GDM1 (cell line): ENCODE measurements at places on chromosomes 6 and 20.

GRCh38 chr20:53513168-53513488 lies 80.5 kb downstream of the ZNF217 start:
- DNase-seq: no peak

DNA sequence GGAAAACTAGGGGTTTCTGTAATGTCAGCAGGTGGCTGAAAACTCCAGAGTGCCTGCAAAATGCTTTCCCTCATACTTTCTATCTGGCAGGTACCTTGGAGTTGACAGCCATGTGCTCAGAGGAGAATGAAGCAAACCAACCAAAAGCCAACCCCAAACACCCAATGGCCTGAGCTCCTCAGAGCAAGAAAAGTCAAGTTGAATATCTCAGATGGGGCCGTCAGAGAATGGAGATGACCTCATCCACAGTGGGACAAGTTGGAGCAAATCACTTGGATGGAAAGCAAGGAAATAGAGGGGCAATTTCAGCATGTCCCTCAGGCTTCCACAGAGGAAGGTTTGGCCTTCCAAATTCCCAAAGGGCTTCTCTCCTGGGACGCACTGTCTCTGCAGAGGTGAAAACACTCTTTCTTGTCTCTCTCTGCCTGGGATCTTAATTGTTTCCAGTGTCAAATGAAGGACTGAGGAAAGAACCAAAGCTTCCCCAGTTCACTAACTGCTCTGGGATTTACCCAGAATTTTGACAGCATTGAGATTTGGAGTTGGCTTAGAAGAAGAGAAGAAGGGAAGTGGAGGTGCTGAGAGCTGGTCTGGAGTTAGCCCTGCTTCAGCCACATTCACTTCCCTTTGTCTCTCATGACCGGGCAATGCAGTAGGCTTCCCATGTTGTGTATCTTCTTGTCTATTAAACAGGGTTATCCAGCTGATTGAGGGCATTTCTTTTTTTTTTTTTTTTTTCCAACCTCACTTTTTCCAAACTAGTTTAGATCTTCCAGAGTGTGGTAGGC lies 42.2 kb downstream of the PRND start:
- no peak for DNase-seq

- no peak for DNase-seq
These were observed 603.5 kb upstream of the CITED2 start for GRCh38 chr6:139977887-139978332.

GRCh38 chr6:20236909-20237600 lies 24.8 kb upstream of the MBOAT1 start:
- DNase-seq: no peak

- peak; percentile 64 for DNase-seq
These were observed 14.0 kb upstream of the GMPR start for GRCh38 chr6:16224409-16224808.

- no peak for DNase-seq
These were observed 24.3 kb upstream of the ZNF217 start for GRCh38 chr20:53617791-53618489.

GRCh38 chr20:8168785-8169288 lies 36.8 kb downstream of the PLCB1 start:
- no peak for DNase-seq

GRCh38 chr6:145734486-145735355 lies 599 bp downstream of the EPM2A start:
- peak; percentile 87 for DNase-seq

DNA sequence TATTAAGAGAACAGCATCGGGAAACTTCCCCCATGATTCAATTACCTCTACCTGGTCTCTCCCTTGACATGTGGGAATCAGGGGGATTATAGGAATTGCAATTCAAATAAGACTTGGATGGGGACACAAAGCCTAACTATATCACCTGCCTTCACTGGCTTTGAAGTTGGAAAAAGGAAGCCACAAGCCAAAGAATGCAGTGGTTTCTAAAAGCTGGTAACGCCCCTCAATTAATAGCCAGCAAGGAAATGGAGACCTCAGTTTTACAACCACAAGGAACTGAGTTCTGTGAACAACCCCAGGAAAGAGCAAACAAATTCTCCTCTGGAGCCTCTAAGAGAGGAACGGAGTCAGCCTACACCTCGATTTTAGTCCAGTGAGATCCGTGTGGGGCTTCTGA lies 244.1 kb downstream of the TFAP2A start:
- no peak for DNase-seq

DNA sequence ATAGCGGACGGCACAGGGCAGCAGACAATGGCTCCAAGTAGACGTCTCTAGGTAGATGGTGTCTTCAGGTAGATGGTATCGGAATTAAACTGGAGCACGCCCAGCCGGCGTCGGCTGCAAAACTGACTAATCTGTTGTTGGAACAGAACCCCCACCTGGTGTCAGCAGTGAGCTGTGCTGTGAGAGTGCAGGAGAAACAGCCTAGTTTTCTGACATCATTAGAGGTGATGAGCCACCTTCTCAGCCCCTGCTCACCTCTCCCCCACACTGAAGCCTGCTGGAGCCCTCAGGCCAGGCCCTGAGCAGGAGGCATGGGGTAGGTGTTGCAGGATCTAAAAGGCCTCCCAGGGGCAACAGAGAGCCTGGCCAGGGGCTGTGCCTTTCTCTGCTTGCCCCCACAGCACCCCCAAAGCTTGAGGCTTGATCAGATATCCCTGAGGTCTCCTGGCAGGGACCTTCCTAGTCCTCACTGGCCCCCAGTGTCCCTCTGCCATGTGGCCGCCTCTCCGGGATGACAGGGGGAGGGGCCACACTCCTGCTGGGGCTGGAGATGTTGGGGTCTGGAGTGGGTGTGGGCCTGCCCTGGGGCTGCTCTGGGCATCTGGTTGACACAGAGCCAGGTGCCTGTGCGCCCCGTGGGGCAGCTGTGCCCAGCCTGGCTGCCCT lies 6.9 kb upstream of the HELZ2 start:
- DNase-seq: peak; percentile 54

DNA sequence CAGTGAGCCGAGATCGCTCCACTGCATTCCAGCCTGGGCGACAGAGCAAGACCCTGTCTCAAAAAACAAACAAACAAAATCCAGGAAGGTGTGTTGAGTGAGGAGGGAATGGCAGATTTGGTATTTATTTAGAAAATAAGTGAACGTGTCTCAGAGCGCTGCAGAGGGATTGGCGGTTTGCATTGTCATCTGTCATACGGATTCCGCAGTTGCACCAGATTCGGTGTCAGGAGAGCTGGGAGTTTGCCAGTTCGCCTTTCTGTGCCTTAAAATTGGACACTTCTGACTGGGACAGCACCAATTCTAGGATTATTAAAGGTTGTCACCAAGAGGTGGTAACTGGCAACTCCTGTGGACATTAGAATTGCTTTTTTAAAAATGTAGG lies 912 bp downstream of the SNRNP48 start:
- no peak for DNase-seq

DNA sequence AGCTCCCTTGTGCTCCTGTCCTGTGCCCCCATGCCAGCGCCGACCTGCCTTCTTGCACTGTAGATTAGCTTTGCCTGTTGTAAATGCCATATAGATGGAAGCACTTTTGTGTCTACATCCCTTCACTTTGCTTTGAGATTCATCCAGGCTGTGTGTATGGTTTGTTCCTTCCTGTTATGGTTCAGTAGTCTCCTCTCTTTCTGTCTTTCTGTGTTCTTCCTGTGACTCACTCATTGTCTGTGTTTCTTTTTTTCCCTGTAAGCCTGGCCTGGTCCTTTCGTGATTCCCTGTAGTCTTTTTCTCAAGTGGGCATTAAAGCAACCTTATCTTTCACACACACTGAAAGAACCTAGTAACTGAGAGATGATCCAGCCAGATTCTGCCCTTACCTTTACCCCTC lies 66.6 kb downstream of the JARID2 start:
- DNase-seq: no peak

DNA sequence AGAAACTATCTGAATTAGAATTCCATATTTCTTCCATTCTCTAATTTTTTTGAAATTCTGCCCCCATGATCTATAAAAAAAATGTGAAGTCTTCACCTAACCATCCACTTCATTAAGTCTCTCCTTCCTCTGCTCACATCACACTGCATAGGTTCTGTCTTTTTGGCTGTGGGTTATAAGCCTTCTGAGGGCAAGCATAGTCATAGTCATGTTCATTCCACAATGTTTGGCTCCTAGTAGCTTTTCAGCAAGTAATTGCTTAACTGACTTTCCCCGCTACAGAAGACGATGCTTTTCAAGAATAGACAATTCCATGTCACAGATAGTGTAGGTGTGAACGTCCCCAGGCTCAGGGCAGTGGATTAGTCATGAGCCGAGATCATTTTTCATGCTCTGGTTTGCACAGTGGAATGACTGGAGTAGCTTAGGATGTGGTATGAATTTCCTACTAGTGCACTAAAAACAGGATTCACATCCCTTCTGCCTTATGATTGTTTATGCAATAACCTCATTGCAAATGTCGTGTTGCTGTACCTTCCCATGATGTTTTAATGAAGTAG lies 29.1 kb downstream of the WRNIP1 start:
- DNase-seq: no peak

DNA sequence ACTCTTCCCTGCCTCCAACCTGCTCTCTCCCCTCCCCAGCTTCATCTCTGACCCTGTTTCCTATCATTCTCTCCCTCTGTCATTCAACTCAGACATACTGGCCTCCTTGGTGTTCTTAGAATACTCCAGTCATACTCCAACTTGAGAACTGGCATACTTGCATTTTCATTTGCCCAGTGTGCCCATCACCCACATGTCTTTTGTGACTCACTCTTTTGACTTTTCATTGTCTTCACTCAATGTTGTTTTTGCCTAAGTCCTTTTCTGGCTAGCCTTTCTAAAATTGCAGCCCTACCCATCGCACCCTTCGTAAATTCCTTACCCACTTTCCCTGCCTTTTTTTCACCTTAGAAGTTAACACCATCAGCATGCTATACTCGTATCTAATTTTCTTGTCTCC lies 77.0 kb upstream of the CD2AP start:
- no peak for DNase-seq

- no peak for DNase-seq
These were observed 150.4 kb upstream of the BMP5 start for GRCh38 chr6:56025795-56026194.

- no peak for DNase-seq
These were observed 39.2 kb downstream of the PLAGL2 start for GRCh38 chr20:32168184-32168910.

DNA sequence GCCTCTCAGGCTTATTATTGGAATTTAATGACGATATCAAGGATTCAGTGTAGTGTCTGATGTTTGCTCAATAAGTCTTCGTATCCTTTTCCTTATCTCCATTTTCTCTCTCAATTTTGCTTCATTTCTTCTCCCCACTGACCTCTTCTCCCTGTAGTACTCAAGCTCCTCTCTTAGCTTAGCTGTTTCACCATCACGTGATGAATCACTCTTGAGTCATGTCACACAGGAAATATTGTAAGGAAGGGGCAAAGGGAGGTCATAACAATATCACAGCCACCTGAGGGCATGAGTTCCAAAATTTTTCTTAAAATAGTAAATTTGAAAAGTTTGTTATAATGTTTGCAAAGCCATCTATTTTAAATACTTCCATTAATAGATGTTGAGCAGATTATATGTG lies 392.2 kb upstream of the MARCKS start:
- no peak for DNase-seq

- DNase-seq: no peak
These were observed 3.3 kb downstream of the ACTL10 start for GRCh38 chr20:33669873-33670640.

- DNase-seq: no peak
These were observed 789 bp downstream of the PHACTR1 start for GRCh38 chr6:12717356-12717755.

- DNase-seq: no peak
These were observed 18.4 kb downstream of the ECT2L start for GRCh38 chr6:138814179-138814834.

GRCh38 chr6:129709196-129709768 lies 695 bp downstream of the ARHGAP18 start:
- DNase-seq: no peak

GRCh38 chr6:116631379-116631990 lies 15.2 kb downstream of the RSPH4A start:
- DNase-seq: peak; percentile 50

DNA sequence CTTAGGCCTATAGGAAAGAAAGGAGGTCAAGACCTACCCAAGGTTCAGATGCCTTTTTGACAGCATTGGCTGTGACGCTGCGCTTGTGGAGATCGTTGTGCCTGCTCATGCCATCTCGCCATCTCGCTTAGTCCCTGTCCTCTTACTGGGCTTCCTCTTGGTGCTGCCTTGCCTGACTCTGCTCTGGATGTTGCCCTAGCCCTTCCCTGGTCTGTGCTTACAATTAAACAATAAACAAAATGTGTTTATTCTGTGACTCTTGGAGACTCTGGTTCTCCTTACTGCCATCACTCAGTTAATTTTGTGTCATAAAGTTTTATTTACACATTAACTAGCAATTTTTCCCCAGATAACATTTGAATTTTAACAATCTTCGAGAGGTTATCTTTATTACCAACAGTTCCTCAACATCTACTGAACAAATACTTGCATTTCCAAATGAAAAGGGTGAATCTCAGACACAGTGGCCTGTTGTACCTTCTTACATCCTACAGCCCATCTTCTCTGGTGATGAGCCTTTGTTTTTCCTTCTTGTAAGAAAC lies 11.6 kb downstream of the AFDN start:
- DNase-seq: no peak

GRCh38 chr6:31898383-31899011 lies 999 bp upstream of the EHMT2 start:
- no peak for DNase-seq

DNA sequence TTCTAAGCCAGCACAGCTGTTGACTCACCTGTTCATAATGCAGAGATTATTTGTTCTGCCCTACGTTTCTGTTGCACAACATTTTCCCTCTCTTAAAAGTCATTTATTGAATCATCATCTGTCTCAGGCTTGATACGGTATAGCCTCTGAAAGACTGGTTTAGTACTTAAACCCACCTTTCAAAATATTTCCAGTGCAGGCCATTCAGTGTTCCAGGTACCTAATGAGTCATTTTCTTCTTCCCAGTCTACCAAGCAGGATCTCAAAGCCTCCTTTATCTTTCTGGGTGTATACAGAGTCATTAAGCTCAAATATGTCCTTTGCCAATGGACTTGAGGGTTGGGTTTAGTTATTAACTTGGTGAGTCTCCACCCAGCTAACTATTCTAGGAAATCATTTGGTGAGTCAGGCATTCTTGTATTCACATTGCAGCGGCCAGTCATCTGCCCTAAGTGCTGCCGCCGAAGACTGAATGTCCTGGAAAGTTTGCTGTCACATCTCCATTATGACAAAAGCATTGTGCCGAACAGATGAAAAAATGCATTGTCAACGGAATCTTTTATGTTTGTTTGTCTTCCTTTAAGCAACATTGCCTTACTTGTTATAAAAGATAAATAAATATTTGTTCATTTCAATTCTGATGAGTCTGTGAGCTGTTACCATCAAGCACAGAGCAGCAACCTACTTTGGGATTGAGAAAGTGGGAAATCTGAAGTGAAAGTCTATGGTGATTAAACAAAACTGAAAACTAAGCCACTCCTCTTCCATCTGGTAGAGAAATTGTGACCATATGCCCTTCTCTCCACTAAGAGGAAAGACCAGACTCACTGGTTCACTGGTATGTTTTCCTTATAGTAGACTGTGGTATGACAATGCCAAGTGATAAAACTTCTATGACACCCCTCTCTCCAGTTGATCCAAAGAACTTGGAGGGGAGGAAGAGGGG lies 14.3 kb upstream of the FAM135A start:
- DNase-seq: no peak
